ENCODE measurements at places on chromosomes 4 and X.

DNA sequence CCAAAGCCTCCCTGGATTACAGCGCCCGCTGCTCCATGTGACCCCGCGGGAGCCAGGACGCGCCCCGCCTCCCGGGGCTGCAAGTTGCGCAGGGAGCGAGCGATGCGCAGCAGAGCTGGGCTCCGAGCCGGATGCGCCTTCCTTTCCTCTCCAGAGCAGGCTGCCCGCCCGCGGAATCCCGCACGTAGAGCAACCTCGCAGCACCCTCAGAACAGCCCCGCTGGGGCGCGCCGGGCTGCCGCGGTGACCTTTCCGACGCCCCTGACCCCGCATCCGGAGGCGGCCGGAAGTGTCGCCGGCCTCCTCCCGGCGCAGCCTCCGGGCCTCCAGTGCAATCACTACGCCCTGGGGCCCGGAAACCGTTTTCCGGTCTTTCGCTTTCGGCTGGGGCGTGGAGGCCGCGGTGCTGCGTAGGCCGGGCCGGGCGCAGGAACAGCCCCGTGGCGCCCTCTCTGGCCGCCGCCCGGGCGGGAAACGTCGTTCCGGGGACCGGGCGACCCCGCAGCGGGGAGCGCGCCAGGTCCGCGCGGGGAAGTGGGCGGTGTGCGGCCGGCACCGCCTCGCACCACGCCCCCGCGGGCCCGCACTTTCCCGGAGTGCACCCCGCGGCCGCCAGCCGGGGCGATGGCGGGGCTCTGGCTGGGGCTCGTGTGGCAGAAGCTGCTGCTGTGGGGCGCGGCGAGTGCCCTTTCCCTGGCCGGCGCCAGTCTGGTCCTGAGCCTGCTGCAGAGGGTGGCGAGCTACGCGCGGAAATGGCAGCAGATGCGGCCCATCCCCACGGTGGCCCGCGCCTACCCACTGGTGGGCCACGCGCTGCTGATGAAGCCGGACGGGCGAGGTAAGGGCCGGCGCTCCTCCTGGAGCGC lies at the start of gene CYP4V2:
TSS of gene CYP4V2 (plus strand) at position 368 of the 866 bp plus-strand sequence. CDS start at position 625, 257 bp downstream.
- peak; percentile 83 for DNase-seq

GRCh38 chr4:19386786-19387185 lies 864.9 kb upstream of the SLIT2 start:
- no peak for DNase-seq

DNA sequence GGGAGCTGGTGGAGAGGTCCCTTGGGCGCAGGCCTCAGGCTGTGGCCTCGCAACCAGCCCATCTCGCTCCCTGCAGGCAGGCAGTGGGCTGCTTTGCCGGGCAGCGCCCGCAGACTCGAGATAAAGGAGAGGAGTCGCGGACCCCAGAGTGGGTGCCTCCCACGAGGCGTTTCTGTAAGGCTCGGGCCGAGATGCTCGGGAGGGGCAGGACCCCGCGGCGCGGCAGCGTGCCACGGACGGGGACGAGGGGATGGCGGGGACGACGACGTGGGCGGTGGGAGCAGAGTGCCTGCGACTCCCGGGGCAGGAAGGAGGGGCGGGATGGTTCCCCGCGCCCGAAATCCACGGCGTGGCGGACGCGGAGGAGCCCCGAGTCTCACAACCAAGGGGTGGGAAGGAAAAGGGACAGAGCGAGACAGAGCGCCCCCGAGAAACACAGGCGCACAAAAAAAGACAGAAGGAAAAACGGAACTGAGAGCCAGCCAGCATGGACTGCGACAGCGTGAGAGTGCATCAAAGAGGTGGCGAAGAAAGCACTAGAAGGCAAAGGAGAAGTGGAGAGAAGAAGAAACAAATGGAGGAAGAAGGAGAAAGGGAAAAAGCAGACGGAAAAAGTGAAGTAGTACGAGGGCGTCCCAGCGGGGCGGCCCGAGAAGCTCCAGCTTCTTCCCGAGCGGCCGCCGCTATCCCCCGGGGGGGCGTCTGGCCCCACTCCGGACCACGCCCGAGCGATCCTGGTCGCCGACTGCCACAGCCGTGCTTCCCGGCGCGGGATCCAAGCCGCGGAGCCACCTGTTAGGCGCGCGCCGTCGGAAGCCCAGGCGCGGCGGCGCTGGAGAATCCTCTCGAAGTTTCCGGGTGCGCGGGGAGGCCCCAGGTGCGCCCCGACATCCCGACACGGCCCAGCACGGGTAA lies 1.5 kb downstream of the BEND4 start:
- no peak for DNase-seq

DNA sequence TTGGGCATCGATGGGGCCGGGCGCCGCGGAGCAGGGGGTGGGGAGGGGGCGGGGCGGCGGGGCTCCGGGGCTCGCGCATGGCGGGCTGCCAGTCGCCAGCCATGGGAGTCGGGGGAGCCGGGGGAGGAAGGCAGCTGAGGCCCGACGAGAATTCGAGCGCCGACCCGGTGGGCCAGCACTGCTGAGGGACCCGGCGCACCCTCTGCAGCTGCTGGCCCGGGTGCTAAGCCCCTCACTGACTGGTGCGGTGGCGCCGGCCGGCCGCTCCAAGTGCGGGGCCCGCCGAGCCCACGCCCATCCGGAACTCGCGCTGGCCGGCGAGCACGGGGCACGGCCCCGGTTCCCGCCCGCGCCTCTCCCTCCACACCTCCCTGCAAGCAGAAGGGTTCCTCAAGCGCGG lies 49.4 kb downstream of the GSX2 start:
- no peak for DNase-seq

GRCh38 chr4:8378101-8378724 lies 62.3 kb downstream of the ACOX3 start:
- no peak for DNase-seq

- no peak for DNase-seq
These were observed 14.8 kb downstream of the CXCL3 start for GRCh38 chr4:74023709-74024108.

- no peak for DNase-seq
These were observed 27.3 kb upstream of the CDKN2AIP start for GRCh38 chr4:183416879-183417755.

GRCh38 chr4:68572653-68573170 lies 3.4 kb downstream of the UGT2B17 start:
- no peak for DNase-seq

DNA sequence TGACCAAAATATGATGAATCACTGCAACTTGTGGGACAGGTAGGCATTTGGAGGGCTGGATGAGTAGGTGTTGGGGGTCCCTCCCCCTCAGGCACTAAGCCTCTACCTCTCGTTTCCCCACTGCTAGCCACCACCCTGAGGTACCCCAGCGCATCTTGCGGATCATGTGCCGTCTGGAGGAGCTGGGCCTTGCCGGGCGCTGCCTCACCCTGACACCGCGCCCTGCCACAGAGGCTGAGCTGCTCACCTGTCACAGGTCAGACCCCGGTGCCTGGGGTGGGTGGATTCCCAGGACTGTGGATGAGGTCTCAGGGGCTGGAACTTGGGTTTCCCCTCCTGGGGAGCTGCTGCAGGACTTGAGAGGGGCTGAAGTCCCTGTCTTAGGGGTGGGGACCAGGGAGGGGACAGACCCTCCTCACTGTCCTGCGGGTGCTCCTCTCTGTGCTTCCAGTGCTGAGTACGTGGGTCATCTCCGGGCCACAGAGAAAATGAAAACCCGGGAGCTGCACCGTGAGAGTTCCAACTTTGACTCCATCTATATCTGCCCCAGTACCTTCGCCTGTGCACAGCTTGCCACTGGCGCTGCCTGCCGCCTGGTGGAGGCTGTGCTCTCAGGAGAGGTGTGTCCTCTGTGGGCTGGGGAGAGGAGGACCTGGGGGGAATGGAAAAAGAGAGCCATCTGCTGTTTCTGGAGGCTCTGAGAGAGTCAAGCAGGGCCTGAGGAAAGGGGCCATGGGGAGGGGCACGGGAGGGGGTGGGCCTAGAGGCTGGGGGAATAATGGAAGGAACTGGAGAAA lies 10.1 kb upstream of the ERAS start:
- DNase-seq = no peak

- no peak for DNase-seq
These were observed 455.9 kb downstream of the AFF2 start for GRCh38 chrX:148956352-148956751.

- no peak for DNase-seq
These were observed 671 bp upstream of the FHIP1A start for GRCh38 chr4:151408380-151408629.
